ENCODE measurements at places on chromosomes 1 and 21. TPM values are rescaled to one million over a fixed set of nuclear protein-coding genes. Genes with fewer than 3 reads are reported as not detected.

Gene ANXA9
- 0.12 TPM for total RNA-seq

Gene ITGB2
- 9.6 TPM for total RNA-seq

Gene KIF17
- total RNA-seq, result 1.9 TPM

Gene AVPR1B
- total RNA-seq, result not detected

Gene SYPL2
- total RNA-seq, result 25.4 TPM

Gene SLC30A2
- 4.9 TPM for total RNA-seq

Gene DISP3
- 0.17 TPM for total RNA-seq

Gene SPRR1A
- total RNA-seq, result not detected

Gene FABP3
- total RNA-seq, result 4,287 TPM

- no peak for DNase-seq
Measured at GRCh38 chr1:65953170-65953569, 160.5 kb downstream of the PDE4B start.

GRCh38 chr1:15011160-15011559 is 142.4 kb upstream of the TMEM51 start:
- no peak for DNase-seq

GRCh38 chr1:107871259-107871658 is 93.7 kb downstream of the VAV3 start:
- DNase-seq, result no peak

- no peak for DNase-seq
Measured at GRCh38 chr1:195721210-195721971, 886.8 kb downstream of the KCNT2 start.

DNA sequence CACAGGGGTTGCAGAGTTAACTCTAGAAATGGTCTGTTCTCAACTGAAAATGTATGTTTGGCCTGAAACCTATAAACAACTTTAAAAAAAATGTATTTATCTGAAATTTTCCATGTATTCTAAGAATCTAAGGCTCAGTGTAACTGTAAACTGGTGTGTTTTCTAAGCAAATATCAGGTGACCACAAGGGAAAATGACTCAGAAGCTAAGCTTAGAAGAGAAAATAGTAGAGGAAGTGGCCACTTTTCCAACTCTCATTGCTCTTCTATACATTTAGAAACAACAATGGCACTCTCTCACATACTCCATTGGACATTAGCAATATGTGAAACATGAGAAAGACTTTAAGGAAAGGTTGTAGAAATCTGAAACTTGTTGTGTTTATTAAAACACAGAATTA is 7.5 kb downstream of the TNFSF18 start:
- DNase-seq, result no peak

GRCh38 chr1:214967865-214968575 is 114.5 kb upstream of the KCNK2 start:
- no peak for DNase-seq

DNA sequence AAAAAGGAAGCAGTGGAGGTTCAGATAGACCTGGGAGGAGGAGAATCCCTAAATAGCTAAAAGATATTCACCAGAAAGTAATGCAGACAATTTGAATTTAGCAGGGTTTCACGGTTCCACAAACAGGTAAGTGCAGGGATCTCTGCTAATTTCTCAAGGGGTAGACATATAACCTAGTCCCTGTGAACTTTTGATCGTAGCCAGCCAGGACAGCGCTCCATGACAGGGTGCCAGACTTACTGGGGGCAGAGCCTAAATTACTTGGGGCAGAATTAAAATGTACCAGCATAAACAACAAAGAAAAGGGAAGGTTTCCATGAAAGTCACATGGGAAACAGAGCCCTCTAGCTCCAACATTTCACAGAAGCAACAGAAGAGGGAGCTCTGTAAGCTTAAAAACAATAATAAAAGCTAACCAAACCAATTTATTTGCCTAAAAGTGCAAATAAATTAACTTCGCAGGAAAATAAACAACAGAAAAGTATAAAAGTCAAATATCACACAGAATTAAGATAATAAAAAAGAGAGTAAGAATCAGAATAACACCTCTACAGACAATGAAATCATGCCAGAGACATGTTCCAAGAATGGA is 198.3 kb downstream of the DUSP10 start:
- DNase-seq, result no peak

DNA sequence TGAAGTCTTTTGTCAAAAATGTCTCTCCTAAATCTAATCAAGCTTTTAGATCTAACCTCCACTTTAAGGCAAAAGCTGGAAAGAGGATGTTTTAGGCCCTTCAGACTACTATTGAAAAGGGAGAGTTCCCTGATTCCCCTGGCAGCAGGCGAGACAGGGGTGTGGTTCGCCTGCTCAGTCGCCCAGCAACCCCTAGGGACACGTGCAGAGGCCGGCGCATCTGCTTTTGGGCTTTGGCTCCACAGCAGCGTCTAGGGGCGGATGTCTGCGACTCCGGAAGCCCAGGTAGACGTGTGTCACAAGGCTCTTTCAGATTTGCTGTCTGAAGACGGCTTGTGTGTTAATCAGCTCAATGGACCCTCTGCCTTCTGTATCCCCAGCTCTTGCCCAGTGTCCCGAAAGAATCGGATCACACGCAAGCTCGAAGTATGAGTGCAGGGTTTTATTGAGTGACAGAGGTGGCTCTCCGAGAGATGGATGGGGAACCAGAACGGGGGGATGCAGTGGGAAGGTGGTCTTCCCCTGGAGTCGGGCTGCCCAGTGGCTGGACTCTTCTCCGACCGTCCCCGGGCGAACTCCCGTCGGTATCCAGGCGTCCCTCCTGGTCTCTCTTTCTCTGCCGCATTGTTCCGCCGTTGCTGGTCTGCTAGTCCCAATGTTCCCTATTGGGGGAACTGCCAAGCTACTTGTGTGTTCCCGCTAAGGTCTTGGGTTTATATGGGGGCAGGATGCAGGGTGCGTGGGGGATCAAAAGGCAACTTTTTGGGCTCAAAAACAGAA is 45.5 kb downstream of the OLFML2B start:
- no peak for DNase-seq

- no peak for DNase-seq
Measured at GRCh38 chr1:202673531-202673930, 36.7 kb downstream of the SYT2 start.

GRCh38 chr1:102961549-102961948 is 146.8 kb downstream of the COL11A1 start:
- no peak for DNase-seq

DNA sequence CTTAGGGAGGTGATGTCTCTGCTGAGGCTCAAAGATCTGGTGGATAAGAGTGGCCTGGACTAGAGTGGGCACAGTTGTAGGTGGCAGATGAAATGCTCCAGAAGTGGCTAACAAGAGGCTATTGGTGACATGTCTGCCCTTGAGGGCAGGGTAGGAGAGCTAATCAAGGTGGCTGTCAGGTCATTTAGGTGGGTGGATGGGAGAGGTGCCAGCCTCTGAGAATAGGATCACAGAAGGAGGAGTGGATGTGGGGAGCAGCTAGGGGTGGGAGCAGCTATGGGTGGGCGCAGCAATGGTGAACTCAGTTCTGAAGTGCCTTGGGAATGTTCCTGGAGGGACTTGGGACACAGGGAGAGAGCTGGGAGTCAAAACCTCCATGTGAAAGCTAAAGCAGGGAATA is 142.0 kb upstream of the GRIK3 start:
- DNase-seq, result no peak

GRCh38 chr1:205840146-205840923 is 9.6 kb downstream of the PM20D1 start:
- DNase-seq, result no peak

DNA sequence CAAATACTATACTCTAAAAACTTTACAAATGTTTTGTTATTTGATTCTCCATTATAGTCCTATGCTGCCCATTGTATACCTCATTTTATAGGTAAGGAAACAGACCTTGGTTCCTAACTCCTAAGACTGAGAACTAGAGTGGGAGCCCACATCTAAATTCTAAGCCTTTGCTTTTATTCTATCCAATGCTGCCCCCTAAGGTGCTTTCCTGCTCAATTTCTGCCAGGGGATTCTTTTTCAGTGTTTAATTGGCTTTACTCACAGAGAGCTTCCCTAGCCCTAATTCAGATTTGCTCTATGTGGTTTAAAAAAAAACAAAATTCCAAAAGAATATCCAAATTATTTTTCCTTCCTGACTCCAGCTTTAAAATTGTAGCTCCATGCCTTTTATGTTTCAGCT is 64.5 kb downstream of the KIF14 start:
- no peak for DNase-seq

DNA sequence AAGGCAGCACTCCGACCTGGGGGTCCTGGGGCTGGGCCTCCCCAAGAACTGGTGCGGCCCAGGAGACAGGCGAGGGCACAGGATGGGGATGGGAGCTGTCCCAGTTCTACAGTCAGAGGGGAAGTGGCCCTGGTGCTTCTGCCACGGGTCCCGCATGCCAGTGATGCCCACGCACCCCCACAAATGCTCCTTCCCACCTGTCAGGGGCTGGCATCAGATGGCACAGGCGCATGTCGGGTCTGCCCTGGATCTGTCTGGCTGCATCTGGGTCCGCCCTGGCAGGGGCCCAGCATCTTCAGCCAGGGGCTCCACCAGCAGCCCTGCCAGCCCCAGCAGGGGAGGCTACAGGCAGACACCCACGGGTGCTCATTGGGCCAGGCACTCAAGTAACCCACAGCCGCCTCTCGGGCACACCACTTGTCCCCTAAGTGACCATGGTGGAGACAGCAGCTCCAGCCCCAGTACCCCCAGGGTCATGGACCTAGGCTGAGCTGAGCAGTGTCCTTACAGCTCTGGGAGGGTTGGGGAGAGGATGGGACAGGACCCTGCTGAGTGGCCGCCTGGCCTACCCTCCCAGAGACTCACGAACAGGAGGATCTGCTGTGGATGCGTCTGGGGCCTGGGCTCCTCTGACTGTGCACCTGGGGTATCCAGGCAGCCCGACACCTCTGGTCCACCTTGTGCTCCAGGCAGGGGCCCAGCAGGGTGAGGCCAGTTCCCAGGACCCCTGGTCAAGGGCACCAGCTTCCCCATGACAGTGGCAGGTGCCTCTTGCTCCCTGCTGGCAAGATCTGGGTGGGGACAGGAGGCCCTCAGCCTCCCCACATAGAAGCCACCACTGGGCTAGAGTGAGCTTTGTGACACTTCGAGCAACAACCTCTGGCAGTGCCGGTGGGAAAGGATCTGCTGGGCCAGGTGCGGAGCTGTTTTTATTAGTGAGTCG is 5.4 kb downstream of the SMIM1 start:
- DNase-seq, result no peak

- DNase-seq, result no peak
Measured at GRCh38 chr1:22450351-22451021, 1.2 kb upstream of the ZBTB40 start.

DNA sequence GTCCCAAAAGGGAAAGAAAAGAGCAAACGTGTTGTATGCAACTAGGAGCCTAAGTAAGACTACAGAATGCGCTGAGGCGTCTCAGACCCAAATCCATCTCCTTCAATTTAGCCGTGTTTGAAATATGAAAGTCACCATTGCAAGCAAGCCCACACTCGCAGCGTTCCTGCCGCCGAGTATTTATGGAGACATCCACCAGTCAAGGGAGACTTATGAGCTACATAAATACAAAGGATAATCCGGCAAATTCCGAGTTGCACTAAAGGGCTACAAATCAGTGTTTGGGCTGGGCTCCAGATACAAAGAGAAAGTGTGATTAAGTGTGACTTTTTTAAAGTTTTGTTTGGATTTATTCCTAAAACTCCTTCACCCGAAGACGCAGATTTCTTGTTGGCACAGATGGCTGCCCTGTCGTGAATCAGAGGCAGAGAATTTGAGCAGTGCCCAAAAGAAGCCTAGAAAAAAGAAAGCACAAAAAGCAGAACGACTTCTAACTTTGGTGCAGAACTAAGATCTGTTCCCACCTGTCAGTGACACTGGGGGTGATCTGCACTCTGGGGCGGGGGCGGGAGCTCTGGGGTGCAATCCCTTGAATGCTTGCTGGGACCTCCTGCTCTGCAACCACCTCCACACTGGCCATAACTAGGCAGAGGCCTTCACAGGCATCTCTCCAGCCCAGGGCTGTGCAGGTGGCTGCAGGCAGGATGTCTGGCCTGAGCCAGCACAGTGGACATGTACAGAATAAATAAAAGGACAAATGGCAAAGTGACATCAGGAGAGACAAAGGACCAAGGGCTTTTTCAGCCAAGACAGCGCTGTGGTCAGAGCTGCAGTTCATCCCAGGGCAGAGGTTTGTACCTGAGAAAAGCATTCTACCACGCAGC is 489.7 kb downstream of the NPHP4 start:
- DNase-seq, result no peak

DNA sequence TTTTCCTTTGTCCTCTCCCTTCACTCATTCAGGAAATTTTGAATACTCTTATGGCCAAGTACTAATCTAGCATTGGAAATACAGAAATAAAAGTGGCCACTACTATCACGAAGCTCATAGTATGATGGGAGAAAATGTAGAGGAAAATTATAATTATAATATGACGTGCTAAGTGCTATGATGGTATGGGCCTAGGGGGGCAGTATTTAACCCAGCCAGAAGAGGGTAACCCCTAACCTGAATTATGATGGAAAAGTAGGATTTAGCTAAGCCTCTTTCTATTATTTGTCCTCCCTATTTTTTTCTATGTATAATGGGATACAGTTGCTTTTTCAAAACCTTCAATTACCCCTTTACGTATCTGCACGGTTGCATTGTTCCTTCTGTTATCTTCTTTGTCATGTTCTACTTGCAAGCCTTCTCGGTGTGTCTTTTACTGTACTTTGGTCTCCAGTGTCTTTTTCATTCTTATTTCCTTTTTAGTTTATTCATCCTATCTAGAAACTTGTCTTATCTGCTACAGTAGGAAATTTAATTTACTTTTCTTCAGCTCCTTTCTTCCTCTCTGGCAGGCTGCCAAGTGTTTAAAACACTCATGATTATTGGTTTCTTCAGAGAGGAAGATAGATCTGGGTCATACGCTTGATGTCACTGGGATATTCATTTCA is 88.8 kb upstream of the GPR52 start:
- no peak for DNase-seq

DNA sequence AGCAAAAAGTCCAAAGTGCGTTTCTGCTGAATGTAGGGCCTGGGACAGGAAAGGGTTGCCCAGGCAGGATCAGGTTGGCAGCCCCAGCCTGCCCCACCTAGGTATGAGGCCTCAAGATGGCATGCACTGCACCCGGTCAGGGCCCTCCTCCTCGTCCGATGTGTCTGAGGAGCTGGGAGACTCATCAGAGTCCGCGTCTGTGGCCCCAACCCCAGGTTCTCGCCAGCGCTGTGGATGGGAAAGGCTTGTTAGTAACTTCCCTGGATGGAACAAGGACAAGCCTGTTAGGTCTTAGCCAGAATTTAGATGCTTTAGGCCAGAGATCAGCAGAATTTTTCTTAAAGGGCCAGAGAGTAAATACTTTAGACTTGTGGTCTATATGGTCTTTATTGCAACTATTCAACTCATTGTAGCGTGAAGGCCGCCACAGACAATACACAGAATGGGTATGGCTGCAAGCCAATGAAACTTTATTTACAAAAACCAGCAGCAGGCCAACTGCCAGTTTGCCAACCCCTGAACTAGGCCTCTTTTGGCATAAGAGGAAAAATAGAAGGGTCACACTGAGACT is 12.4 kb downstream of the PEA15 start:
- DNase-seq, result no peak

DNA sequence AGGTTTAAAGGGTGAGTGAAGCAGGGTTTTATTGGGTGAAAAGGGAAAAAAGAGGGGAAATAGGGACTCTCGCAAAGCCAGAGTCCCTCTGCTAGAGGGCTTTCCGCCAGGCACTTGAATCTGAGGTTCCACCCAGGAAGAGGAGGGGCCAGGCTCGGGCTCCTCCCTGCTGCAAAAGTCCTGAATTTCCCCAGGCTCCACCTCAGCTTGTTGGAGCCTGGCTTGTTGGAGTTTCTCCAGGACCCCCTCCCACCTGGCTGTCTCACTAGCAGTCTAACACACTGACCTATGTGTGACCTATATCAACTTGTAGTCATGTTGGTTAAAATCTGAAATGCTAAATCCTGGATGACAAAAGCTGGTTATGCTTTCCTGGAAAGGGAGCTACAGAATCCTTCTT is 25.5 kb downstream of the GBP2 start:
- no peak for DNase-seq

- DNase-seq, result no peak
Measured at GRCh38 chr1:174074757-174075156, 52.6 kb upstream of the RC3H1 start.
